Transverse colon (tissue), 4 donors: ENCODE measurements at places on chromosomes 16 and 17.

- DNase-seq, result no peak
Measured at GRCh38 chr17:56972111-56972730, 5.7 kb upstream of the SCPEP1 start.

DNA sequence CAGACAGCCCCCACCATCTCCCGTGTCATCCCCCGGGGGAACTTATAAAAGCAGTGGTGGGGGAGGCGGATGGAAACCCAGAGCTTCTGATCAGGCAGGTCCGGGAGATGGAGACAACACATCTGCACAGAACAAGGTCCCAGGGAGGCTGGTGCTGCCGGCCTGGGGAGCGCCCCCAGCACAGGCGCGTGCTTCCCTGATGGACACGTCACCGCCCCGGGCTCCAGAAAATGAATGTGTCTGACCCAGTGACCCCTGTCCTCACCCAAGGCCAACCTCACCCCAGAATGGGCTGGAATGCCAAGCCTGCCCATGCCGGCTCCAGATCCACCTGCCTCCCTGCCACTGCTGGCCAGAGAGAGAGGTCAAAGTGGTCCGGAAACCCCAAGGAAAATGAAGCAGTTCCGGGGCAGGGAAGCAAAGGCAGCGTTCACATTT, 12.5 kb downstream of the SLC7A5 start:
- DNase-seq, result no peak

GRCh38 chr17:68612209-68612922, 11.2 kb upstream of the FAM20A start:
- DNase-seq, result no peak

- no peak for DNase-seq
Measured at GRCh38 chr17:39955726-39956225, 7.0 kb upstream of the GSDMA start.

- no peak for DNase-seq
Measured at GRCh38 chr16:81774348-81774747, 4.7 kb upstream of the PLCG2 start.

- no peak for DNase-seq
Measured at GRCh38 chr16:29729116-29729521, 16.7 kb downstream of the C16orf54 start.
